Fibroblast of lung (primary cell): ENCODE measurements at places on chromosomes 12 and 14. TPM values are rescaled to one million over a fixed set of nuclear protein-coding genes. Genes with fewer than 3 reads are reported as not detected.

The CLEC9A gene
- not detected in 2 replicates for total RNA-seq

The MTA1 gene
- 27.2 and 29.7 TPM in 2 replicates for total RNA-seq

The OTOGL gene
- under 0.01 and 0.17 TPM in 2 replicates for total RNA-seq

The HPD gene
- total RNA-seq: 0.17 and 0.26 TPM in 2 replicates
